ENCODE measurements at places on chromosomes 11 and 22.

- no peak for DNase-seq
Observed at GRCh38 chr11:64855596-64856304, 11.3 kb upstream of the CDC42BPG start.

- DNase-seq = no peak
Observed at GRCh38 chr22:22946131-22946530, 58.5 kb downstream of the IGLL5 start.

DNA sequence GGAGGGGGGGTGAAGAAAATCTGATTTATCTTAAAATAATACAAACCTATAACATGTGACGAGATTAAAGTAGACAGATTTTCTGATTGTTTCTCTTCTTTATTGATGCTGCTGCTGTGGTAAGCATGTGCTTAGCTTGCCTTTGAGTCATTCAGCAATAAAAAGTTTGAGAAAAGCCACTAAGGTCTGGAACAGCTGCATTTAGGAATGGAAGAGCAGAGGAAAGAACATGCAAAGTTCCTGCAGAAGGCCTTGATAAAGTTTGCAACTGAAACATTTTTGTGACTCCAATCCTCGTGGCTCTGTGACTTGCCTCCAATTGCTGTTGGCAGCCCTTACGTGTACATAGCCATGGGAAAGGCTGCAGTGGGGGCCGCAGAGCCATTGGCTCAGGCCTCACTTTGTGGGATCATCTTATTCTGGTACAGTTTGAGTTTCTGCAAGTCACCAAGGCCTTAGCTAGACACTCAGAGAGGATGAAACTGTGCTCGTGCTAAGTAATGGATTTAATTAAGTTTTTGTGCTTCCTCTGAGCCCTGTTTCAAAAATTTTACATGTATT, 370.2 kb downstream of the AASDHPPT start:
- DNase-seq = no peak

DNA sequence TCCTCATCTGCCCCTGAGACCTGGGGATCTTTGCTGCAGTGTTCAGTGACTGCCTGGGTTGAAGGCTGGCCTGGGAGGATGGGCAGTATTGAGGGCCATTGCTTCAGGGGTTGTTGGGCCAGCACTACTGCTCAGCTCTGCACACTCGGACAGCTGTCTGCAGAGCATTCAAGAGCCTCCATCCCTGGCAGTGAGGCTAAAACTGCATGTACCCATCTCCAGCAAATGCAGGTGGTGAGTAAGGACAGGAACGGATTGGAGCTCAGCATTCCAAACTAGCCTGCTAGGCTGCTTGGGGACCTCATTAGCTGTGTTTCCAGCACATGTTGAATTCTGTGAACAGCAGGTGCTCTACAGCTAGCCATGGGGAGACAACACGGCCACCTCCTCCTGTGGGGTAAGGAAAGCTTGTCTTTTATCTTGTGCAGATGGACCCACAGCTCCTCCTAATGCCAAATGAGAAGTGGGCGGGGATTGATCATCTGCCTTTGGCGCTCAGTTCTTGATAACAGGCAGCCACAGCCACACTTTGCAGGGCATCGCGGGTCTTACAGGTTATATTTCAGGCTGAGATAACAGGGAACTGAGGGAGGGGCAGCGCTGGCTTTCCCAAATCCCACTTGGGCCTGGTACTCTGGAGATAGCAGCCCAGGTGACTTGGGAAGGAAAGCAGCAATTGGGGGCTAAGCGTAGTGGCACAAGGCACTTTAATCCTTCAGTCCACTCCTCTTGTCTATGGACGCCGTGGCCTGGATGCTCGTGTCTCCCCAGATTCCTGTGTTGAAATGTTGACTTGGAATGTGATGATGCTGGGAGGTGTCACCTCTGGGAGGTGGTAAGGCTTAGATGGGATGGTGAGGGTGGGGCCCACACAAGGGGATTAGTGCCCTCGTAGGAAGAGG, 254.5 kb upstream of the B3GAT1 start:
- no peak for DNase-seq

DNA sequence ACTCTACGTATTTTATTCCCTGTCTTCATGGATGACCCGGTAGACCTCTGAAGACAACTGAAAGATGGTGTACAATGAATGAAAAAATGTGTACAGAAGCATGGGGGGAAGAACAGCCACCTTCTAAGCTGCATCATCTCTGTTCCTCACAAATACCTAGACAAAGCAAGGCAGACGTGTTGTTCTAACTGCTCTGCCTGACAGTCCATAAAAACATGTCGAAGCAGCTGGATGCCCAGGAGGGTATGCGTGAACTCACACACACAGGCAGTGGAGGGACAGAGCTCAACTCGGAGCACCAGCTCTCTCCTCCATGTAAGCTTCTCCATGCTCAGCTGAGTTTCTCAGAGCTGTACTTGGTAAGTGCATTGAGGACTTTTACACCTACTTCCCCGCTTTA, 327.4 kb downstream of the CTTN start:
- no peak for DNase-seq

DNA sequence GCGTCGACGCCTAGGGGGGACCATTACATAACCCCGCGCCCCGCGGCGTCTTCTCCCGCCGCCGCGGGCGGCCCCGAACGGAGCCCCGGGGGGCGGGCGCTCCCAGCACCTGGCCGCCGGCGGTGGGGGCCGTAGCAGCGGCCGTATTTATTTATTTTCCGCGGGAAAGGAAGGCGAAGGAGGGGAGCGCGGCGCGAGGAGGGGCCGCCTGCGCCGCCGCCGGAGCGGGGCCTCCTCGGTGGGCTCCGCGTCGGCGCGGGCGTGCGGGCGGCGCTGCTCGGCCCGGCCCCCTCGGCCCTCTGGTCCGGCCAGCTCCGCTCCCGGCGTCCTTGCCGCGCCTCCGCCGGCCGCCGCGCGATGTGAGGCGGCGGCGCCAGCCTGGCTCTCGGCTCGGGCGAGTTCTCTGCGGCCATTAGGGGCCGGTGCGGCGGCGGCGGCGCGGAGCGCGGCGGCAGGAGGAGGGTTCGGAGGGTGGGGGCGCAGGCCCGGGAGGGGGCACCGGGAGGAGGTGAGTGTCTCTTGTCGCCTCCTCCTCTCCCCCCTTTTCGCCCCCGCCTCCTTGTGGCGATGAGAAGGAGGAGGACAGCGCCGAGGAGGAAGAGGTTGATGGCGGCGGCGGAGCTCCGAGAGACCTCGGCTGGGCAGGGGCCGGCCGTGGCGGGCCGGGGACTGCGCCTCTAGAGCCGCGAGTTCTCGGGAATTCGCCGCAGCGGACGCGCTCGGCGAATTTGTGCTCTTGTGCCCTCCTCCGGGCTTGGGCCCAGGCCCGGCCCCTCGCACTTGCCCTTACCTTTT, at the start of gene EP300:
EP300 (plus strand) TSS at position 570 of the 795 bp plus-strand sequence. CDS start 413 bp downstream, outside the sequence.
- peak; percentile 87 for DNase-seq

DNA sequence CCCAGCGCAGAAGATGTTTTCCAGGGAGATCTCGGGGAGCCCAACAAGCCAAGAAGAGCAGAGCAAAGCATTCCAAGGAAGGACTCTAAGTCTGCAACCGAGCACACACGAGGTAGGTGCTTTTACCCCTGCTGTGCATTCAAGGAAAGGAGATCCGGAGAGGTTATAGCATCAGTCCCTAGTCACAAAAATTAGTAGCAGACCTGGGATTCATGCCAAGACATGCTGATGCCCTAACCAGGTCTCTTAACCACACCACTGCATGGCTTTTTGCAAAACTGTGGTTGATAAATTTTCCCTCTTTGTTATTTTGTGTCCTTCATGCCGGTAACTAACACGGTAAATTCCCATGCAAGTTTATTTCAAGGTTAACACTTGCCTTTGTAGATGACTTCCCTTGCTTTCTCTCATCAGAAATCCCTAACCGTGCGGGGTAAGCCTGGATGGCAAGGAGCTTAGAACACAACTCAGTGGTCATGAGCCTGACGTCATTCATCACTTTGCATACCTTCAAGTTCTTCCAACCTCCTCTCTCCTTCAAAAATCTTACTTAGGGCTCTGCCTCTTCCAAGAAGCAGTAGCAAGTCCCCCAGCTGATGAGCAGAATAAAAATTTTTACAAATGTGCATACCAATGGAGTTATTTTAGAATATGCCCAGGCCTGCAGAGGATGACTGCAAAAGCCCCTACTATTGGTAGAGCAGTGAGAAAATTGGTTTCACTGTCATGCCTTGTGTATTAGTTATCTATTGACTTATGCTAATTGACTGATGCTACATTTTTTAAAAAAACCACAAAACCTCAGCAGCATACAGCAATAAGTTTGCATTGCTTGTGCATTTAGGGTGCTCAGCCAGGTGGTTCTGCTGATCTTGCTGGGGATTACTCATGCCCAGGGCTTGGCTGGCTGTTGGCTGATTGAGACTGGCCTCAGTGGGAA, 465.1 kb downstream of the MN1 start:
- no peak for DNase-seq

DNA sequence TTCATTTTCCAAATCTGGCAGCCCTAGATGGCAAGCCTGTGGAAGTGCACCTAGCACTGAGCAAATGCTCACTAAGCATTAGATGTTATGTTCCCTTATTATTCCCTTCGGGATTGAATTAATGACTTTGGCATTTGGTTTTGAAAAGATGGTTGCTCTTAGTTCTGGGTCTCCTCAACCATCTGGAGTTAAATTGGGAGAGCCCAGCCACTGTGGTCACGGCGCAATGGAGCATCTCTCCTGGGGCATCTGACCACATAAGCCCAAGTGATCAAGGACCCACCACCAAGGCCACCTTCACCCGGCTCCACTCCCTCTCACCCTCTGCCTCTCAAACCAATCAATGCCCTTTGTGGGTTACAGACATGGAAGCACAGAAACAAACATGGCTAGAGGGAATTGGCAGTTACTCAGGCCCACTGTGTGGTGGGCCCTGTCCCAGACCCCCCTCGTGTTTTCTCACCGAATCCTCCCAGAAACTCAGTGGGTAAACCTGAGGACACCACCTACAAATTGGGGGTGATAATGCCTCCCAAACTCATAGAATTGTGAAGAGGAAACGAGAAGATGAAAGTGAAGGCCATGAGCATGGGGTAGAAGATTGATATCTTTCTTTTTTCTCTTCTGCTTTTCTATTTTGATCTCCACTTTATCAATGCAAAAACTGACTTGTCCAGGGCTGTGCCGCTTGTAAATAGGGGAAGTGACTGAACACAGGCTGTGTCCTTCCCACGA, 52.2 kb downstream of the IRAG1 start:
- no peak for DNase-seq
